Mucosa of descending colon (tissue), 3 donors: ENCODE measurements at places on chromosomes 3 and 15.

DNA sequence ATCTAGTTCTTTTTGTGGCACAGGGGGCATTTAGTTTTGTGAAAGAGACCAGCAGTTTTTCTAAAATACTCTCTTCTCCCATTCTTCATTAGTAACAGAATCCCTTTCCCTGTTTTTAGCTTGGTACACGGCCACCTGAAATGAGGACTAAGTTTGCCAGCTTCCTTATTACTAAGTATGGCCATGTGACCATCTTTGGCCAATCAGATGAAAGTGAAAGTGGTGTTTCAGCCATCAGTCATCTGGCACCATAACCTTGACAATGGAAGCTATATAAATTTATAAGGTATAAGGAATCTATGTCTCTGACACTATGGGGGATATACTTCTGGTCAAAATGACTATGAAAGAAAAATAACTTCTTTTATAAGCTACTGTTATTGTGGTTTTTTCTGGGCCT is 570.4 kb downstream of the AGBL1 start:
- DNase-seq = no peak

- DNase-seq = peak; percentile 66
Measured at GRCh38 chr3:124951511-124952281, 17.1 kb upstream of the MUC13 start.

- DNase-seq = no peak
Measured at GRCh38 chr3:114411811-114412803, 118.3 kb downstream of the TIGIT start.

DNA sequence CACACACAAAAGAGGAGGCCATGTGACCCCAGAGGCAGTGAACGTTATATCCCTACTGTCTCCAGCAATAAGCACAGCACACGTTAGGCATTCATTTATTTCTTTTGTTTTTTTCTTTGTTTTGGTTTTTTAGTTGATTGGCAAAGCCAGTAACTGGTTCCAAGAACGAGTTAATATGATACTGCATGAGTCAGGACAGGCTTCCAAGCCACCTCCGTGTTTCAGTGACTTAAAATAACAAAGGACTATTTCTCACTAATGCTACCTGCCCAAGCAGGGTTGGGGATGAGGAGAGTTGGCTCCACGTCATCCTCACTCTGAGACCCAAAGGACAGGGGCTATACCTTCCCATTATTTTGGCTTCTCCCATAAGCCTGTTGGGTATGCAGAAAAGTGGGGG is 130.5 kb downstream of the ST8SIA2 start:
- no peak for DNase-seq

GRCh38 chr3:167855306-167855705 is 119.8 kb downstream of the SERPINI1 start:
- DNase-seq = no peak

DNA sequence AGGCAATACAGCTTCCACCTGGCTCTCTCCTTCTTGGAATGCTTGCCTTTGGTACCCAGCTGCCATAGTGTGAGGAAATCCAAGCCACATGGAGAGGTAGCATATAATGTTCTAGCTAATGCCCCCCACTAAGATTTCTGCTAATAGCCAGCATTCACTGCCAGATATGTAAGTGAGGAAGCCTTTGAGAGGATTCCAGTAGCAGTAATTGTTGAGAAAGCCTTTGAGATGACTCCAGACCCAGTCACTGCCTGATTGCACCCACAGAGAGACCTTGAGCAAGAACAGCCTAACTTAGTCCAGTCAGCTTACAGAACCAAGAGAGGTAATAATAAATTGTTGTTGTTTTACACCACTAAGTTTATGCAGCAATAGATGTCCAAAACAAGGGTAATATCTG is 63.1 kb downstream of the STRIT1 start:
- DNase-seq = no peak

- no peak for DNase-seq
Measured at GRCh38 chr3:22691856-22692628, 511.1 kb upstream of the UBE2E2 start.

- no peak for DNase-seq
Measured at GRCh38 chr15:25987638-25988037, 124.5 kb upstream of the ATP10A start.

- DNase-seq = no peak
Measured at GRCh38 chr3:156627946-156628569, 46.3 kb upstream of the TIPARP start.

DNA sequence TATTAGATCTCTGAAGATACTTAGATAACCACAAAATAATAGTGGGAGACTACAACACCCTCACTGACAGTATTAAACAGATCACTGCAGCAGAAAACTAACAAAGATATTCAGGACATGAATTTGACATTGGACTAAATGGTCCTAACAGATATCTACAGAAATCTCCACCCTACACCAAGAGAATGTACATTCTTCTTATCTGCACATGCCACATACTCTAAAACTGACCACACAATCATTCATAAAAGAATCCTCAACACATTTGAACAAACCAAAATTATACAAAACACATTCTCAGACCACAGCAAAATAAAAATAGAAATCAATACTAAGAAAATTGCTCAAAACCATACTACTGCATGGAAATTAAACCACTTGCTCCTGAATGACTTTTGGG is 116.3 kb downstream of the DTWD1 start:
- no peak for DNase-seq

GRCh38 chr15:76332796-76333195 is 3.8 kb upstream of the ISL2 start:
- DNase-seq = no peak

GRCh38 chr3:108552267-108553159 is 36.7 kb downstream of the CIP2A start:
- peak; percentile 57 for DNase-seq

DNA sequence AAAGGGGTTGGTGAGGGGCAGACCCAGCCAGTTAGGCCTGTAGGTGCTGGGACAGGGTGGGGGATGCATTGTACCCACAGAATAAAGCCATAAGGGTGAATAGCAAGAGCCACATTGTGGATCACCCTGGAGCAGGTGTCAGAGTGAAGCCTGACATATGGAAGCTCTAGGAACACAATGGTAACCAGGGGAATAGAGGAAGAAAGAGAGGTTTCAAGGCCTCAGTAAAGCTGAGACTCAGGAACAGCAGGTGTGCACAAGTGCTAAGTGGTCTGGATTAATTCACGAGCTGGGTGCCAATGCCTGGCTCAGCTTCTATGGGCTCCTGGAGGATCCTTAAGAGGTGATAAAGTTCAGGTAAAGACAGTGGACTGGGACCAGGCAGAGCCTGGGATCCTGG is 323.7 kb upstream of the CTNNB1 start:
- no peak for DNase-seq

- no peak for DNase-seq
Measured at GRCh38 chr3:110344487-110344886, 727.1 kb upstream of the NECTIN3 start.

GRCh38 chr3:330494-331115 is 134.0 kb downstream of the CHL1 start:
- DNase-seq = no peak

GRCh38 chr3:159548675-159549335 is 439.8 kb upstream of the IL12A start:
- DNase-seq = no peak

DNA sequence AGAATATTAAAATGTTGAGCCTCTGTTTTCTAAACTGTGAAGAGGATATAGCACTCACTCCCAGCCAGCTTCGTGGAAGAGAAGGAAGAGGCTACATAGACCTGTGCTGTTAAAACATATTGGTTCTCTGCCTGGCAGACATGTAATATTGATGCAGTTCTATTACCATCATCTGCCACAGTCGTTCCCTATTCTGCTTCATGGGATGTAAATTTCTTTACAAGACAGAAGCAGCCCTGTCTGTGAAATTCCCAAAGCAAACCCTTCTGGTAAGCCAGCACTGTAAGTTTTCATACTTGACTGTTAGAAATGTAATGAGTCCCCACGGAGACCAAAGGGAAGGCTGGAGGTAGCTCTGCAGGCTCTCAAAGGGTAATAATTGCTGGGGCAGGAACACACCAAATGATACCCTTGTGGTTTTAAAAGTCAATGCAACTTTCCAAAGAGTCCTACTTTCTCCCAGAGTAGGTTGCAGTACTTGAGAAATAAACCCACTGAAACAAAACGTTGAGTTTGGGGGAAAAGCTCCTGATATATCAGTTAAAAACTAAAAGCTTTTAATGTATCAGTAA is 129.9 kb upstream of the HES1 start:
- no peak for DNase-seq

GRCh38 chr15:55183679-55184078 is 13.1 kb downstream of the RSL24D1 start:
- no peak for DNase-seq

GRCh38 chr15:27059610-27060202 is 88.7 kb downstream of the GABRG3 start:
- peak; percentile 36 for DNase-seq

GRCh38 chr15:68997930-68998777 is 16.3 kb upstream of the NOX5 start:
- DNase-seq = no peak

GRCh38 chr3:174466471-174467054 is 392.6 kb upstream of the NAALADL2 start:
- no peak for DNase-seq

GRCh38 chr15:88880944-88881740 is 14.2 kb downstream of the HAPLN3 start:
- no peak for DNase-seq

- no peak for DNase-seq
Measured at GRCh38 chr3:50574444-50574831, 5.1 kb downstream of the HEMK1 start.

DNA sequence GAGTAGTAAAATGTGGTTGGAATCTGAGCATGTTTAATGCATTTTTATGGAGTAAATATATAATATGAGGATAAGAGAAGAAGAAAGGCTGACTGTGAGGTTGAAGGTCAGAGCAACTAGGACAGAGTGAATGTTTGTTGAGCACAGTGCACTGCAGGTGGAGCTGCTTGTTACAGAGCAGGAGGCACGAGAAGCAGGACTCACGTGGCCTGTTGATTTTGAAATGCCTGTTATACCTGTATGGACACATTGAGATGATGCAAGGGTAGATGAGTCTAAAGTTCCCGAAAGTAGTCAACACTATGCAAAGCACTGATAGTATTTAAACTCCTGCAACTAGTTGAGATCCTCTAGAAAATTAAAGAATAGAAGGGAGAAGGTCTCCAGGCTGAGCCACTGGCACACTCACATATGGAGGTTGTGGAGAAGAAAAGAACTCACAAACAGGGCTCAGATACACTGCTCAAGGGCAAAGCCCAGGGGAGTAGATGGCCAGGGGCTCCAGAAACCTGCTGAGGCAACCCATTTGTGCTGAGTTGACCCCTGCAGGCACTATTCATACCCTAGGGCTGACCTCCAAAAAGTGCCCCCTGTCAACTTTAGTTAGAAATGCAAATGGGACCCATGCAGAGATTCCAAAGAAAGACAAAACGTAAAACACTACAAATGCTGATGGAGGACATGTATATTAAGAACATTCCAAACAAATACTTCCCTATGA is 541.5 kb downstream of the GABRG3 start:
- DNase-seq = no peak

GRCh38 chr15:25884370-25884769 is 21.2 kb upstream of the ATP10A start:
- DNase-seq = no peak

DNA sequence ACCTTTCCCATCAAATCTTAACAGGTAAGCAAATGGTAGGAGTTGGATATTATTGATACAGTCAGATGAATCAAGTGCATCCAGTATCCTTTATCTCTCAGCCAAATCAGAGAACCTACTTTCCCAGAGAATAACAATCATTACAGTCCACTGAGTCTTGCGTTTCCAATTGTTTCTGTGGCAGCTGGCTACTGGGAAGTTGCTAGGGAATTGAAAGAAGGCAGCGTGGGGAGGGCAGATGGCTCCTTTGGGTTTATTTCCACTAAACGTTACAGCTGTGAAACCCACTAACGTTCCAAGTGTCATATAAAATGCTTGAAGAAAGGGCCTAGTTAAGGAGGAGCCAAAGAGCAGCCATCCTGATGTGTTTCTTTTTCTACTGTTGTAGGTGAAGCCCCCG is 78.4 kb downstream of the WDR72 start:
- no peak for DNase-seq

DNA sequence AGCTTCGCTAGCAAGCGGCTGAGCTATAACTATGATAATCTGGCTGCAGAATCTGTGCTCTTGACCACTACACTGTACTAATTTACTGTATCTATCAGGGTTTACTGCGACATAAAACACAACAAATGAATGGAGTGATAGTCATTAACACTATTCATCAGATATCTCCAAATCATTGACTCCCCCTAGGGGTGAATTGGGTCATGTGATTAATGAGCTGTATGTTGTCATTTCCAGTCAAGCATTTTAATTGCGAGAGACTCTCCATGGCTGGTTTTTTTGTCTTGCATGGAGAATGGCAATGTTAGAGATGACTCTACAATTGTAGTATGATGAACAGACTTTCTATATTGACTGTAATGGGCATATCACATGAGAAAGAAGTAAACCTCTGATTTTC is 10.5 kb upstream of the TM4SF18 start:
- DNase-seq = no peak

DNA sequence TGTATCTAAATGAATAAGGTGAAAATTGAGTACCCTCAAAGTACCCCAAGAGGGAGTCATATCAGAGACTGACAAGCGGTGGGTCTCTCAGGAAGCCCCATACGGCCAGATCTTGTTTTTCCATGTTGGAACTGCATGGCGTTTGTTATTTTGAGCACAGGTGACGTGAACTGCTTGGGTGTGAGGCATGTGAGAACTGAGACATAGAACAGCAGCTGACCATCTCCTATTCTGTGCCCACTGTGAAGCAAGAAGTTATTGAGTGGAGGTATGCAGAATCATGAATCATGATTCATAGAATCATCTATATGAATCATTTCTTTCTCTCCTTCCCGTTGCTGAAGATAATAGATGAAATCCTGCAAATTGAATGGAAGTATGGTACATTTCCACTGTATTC is 4.6 kb downstream of the VPS8 start:
- no peak for DNase-seq

GRCh38 chr3:31025541-31025940 is 131.1 kb upstream of the GADL1 start:
- DNase-seq = no peak

GRCh38 chr3:189954733-189955665 is 165.7 kb downstream of the P3H2 start:
- DNase-seq = no peak
